NCI-H2081 (cell line): ENCODE measurements at places on chromosomes 4 and X.

DNA sequence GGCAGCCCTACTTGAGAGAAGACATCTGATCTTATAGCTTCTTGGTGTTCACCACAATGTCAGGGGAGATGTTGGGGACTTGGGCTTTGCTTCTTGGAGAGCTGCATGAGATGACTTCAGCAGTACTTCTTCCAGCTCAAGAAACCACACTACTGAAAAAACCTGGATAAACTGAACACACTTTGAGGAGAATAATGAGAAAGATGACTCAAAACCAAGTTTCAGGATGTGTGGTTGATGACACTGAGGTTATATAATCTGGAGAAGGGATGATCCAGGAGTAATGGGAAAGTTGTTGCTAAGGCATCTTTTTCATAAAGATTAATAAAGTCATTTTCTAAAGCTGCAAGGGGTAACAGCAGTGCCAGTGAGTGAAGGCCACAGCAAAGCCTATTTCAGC is 58.4 kb upstream of the PNPLA4 start:
- no peak for DNase-seq

- DNase-seq: no peak
These were observed 93.2 kb upstream of the PRKX start for GRCh38 chrX:3806630-3807029.

- DNase-seq: no peak
These were observed at the start of gene RENBP for GRCh38 chrX:153944140-153944799. RENBP (minus strand) TSS chrX:153944643; CDS start chrX:153944610, 33 bp downstream.

- no peak for DNase-seq
These were observed 107.5 kb upstream of the ACSL4 start for GRCh38 chrX:109840585-109840984.

DNA sequence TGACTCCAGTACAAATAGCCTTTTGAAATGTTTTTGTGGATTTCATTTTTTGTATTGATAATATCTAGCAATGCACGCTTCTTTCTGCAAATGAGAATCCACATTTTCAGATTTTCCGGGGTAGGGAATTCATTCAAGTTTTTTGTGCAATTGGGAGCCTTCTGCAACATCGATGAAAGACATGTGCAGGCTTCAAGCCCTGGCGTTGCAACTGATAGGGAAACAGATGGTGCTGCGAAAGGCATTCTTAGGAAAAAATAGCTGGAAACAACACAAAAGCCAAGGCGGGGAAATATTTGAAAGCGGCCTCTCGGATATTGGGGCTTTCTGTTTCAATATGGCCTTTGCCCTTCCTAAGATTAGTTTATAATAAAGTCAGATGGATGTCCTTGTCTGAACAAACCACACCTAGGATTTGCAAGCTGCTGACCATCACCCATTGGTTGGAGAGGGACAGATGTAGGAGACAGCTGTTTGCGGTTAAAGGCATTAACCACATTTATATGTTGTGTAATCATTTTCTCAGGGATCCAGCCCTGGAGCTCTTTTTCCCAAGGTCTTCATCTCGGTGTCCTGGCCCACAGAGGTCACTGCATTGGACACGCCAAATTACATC is 136.5 kb downstream of the PRKX start:
- DNase-seq: no peak

DNA sequence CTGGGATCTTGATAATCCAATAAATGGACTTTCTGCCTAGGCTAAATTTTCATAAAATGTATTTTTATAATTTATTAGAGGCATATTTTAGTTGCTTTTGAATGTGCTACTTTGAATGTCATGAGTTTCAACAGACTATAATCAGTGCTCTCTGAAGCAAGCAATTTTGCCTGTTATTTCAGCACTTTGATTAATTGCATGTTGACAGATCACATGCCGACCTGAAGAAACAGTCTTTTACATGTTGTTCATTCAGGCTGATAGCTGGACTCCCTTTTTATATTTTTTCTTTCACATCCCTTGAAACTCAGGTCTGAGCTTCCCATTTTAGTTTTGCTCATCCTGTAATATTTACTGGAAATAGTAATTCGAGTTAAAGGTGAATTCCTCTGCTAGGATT is 341.0 kb downstream of the NAP1L3 start:
- peak; percentile 28 for DNase-seq

- no peak for DNase-seq
These were observed 145.8 kb upstream of the SFRP2 start for GRCh38 chr4:153934688-153935017.

GRCh38 chr4:41832961-41833360 is 84.4 kb upstream of the PHOX2B start:
- DNase-seq: no peak

GRCh38 chr4:34139346-34139745 is 2105.0 kb downstream of the ARAP2 start:
- no peak for DNase-seq

- DNase-seq: peak; percentile 61
These were observed 33.9 kb upstream of the HPF1 start for GRCh38 chr4:169791527-169792156.

- peak; percentile 20 for DNase-seq
These were observed 446 bp upstream of the UBE2A start for GRCh38 chrX:119573840-119574393.

DNA sequence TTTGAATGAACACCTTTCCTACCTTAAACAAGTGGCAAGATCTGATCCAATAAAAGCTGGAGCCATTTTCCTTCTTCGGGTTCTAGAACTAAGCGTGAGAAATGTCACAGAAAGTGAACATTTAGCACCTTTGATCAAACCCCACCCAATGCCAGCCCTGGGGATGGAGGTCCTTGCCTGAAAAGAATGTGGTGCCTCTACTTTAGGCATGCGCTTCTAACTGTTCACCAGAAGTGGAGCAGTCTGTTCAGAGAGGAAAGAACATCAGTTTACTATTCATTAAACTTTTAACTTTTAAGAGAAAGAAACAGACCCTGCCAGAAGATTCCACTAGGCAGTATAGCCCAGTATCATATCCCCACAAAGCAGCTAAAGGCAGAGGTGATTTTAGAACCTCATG is 75.9 kb downstream of the INTS12 start:
- DNase-seq: no peak

DNA sequence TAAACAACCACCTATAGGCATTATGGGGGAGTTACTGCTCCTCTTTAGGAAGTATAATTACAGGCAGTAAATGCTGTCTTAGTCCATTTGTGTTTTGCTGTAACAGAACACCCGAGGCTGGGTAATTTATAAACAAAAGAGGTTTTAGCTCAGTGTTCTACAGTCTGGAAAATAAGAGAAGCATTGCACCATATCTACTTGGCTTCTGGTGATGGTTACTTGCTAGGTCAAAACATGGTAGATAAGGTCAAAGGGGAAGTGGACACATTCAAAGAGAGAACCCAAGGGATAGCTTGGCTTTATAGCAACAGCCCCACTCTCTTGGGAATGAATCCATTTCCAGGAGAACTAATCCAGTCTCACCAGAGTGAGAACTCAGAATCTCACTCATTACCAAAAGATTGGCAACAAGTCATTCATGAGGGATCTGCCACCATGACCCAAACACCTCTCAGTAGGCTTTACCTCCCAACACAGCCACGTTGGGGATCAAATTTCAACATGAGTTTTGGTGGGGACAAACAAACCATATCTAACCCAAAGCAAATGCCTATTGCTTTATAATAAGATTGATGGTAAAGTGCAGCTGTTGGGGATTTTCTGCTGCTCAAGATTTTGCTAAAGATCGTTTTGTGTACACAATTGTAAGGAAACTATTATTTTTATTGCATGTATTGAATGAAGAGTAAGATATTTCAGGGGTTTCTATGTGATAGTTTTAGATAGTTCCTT is 32.6 kb downstream of the STAG2 start:
- no peak for DNase-seq

DNA sequence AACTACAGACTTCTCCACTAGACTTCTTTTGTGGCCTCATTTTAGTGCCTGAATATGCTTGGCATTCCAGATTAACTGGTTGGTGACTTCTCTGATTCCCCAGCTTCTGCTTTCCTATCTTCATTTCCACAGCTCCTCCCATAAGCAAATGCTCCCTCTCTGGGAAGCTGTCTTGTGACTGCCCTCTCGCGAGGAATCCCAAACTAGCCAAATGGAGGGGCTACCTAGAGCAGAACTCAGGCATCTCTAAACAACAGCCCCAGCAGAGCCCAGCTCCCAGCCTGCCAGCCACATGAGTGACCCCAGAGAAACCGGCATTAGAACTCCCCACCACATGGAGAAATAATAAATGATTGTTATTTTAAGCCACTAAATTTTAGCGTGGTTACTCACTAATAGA is 7.6 kb upstream of the VEGFD start:
- DNase-seq: no peak

DNA sequence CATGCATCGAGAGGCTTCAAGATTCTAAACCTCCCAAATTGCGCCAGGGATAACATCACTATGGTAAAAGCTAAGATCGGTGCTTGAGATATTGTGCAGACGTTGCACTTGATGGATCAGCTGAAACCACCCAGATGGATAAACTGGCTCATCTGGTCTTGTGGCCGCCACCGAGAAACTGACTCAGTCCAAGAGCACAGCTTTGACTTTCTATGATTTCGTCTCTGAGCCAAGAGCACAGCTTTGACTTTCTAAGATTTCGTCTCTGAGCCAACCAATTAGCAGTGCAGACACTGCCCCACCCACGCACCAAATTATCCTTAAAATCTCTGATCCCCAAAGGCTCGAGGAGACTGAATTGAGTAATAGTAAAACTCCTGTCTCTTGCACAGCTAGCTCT is 687.2 kb downstream of the FAM133A start:
- DNase-seq: no peak

GRCh38 chrX:117788339-117788738 is 328.3 kb downstream of the KLHL13 start:
- DNase-seq: no peak

DNA sequence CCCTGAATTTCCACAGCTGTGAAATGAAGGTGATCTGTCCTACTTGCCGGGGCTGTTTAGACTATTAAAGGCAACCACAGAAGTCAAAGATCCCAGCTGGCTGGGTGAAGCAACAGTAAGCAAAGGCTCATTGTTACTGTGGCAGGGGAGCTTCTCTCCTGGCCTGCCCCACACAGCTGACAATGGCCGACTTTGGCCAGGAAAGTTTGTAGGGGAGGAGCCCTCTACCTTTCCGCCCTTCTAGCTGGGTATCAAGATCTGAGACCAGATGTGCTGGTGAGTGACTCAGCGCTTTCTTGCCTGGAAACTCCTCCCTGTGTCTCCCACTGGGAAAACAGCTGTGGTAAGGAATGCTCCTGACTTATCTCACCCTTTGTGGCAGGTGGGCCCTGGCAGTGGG is 21.1 kb downstream of the RASSF6 start:
- no peak for DNase-seq

GRCh38 chr4:188316391-188316790 is 177.2 kb downstream of the TRIML1 start:
- DNase-seq: no peak

GRCh38 chr4:102308032-102308799 is 37.1 kb downstream of the SLC39A8 start:
- DNase-seq: no peak

DNA sequence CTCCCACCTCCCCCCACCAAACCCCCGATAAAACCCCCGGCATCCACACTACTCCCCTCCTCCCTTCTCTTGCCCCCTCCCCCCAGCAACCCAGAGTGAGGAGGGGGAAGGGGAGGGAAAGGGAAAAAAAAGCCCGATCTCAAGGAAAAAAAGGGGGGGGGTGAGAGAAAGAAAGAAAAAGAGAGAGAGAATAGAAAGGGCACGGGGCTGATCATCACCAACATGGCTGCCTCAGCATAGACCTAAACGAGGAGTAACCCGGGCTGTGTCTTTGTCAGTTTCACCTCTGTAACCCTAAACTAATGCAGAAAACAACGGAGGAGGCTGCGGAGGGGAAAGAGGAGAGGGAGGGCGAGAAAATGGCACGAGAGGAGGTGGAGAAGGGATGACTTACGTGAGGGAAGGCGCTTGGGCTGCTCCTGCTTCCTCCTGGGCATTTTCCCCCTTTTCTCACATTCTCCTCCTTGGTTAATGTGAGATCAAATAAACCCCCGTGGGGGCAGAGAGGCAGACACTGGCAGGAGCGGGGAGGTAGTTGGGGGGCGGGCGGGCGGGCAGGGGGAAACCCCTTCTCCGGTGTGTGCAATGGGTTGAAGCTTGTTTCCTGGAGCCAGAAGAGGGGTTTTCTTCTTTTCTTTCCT is 532 bp downstream of the ZNF827 start:
- DNase-seq: peak; percentile 22

DNA sequence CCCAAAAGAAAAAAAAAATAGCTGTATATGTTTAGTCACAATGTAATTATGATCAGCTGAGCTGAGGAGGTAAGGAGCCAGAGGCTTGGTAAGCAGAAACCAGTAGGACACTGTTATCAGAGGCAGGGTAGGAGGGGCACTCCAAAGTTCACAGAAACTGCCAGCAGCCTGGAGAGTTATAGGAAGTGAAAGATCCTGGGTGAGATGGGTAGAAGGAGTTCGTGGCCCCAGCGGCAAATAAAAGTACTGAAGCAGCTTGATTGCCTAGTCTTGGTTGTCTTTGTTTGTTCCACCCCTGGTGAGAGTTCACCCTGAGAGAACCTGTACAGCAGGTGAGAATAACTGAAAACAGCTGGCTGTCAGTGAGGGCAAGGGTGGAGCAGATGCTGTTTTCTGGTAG is 340.8 kb downstream of the ADGRL3 start:
- peak; percentile 47 for DNase-seq

DNA sequence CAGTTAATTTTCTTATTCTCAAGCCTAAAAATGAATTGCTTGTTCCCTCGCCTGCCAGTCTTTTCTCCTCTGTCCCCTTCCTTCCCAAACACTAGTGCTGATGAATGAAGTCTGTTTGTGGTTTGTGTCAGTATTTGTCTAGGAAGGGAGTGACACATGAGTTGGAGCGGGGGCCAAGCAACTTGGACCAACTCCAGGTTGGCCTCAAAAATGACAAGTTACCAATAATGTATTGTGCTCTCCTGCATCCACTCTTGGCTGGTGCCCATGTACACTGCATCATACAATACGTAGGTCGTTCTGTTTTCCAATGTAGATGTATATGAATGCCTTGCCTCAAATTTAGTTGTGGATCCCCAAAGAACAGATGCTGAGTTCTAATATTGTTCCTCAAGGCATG is 223.0 kb upstream of the GPC4 start:
- peak; percentile 14 for DNase-seq

GRCh38 chr4:96126227-96126626 is 286.3 kb downstream of the PDHA2 start:
- no peak for DNase-seq

DNA sequence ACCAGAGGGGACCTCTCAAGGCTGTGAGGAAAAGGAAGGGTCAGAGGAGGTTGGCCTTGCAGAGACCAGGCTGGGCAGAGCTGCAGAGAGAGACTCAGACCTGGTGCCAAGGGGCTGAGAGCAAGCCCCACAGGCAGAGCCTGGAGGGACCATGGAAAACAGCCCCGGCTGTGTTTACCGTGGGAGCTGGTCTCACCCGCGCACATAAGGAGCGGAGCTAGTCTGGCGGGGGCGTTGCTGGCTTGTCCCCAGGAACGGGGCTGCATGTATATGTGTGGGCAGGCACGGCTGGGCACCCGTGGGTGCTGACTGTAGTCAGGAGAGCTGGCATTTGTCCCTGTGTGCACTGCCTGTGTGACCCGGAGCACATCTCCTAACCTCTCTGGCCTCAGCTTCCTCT is 45.7 kb downstream of the C4orf50 start:
- no peak for DNase-seq
